ENCODE measurements at places on chromosomes 6 and 20.
A peak's percentile ranks its signal among the peaks of the same experiment; 100 is the strongest.

DNA sequence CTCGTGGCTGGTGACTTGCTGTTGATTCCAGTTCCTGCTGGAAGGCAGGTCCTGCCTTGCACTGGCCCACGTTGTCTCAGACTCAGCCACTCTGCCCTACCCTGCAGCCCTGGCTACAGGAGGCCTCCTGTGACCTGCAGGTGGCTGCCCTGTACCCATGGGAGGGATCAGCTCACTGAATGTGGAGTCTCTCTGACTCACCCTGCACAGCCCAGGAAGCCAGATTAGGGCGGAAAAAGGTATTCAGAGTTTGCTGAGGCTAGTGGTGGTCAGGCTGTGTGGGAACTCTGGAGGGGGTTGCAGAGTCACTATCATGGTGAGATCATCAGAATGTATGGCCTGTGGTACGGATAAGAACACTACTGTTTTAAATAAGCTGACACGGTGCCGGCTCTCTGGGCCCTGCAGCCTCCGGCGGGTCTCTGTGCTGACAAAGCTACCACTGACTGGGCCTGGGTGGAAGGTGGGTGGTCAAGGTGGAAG lies 24.7 kb upstream of the PYGB start:
- no peak for DNase-seq

DNA sequence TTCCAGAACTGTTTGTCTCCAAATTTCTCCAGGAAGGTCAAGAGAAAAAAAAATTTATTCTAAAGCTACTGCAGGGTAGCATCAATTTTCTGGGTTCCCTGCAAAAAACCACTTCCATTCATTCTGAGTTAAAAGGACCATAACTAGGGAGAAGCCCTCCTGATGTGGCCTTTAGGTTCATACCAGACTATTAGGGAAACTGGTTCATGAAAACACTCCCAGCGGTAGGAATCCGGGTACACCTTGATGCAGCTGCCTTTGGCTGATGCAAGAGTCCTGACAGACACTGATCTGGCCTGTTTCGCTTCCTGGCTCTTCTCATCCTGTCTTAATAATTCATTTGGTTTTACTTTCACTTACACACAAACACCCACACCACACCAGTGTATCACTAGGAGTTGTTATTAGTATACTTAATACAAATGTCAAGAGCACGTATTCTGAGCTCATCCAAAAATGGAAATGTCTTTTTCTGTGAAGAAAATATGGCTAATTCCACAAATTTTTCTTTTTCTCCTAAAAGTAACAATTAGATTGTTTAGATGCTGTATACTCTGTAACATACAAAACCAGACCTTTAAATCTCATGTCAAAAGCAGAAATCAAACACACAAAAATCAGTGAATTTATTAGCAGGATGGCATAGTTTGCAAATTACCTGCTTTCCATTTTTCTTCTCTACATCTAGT lies 38.4 kb upstream of the ARHGAP18 start:
- no peak for DNase-seq

- no peak for DNase-seq
These were observed 178.0 kb upstream of the SGK1 start for GRCh38 chr6:134495890-134496248.

DNA sequence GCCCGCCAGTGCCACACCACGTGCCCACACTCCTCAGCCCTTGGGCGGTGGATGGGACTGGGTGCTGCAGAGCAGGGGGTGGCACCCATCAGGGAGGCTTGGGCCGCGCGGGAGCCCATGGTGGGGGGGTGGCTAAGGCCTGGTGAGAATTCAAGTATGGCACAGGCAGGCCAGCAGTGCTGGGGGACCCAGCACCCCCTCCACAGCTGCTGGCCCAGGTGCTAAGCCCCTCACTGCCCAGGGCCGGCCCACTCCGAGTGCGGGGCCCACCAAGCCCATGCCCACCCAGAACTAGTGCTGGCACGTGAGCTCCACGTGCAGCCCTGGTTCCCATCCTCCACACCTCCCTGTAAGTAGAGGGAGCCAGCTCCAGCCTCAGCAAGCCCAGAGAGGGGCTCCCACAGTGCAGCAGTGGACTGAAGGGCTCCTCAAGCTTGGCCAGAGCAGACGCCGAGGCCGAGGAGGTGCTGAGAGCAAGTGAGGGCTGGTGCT lies 1091.1 kb upstream of the GJE1 start:
- no peak for DNase-seq

GRCh38 chr6:83368577-83368976 lies 62.3 kb downstream of the ME1 start:
- no peak for DNase-seq

DNA sequence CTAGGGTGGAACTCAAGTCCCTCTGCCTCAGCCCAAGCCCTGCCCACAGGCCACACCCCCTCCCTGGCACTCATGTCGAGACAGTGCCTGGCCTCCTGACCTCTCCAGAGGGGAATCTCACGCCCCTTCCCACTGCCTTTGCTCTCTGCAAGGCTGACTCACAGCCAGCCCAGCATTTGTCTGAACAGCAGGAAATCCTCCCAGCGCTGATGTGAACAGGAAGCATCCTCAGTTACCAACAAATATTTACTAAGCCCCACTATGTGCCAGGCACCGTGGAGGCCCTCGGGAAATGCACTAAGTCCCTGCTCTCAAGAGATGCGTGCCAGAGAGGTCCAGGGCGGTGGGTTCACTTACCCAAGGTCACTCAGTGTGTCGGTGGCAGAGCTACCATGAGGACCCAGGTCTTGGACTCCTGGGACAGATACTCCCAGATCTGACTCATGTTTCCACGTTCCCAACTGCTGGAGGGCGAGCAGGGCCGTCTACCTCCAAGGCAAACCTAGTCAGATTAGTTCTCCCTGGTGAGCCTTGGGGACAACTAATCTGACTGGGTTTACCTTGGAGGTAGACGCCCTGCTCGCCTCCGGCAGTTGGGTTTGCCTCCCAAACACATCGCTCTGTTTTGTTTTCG lies 7.8 kb downstream of the ADA start:
- DNase-seq, result peak; percentile 83

- DNase-seq, result no peak
These were observed 27.9 kb downstream of the ADTRP start for GRCh38 chr6:11750682-11751081.

DNA sequence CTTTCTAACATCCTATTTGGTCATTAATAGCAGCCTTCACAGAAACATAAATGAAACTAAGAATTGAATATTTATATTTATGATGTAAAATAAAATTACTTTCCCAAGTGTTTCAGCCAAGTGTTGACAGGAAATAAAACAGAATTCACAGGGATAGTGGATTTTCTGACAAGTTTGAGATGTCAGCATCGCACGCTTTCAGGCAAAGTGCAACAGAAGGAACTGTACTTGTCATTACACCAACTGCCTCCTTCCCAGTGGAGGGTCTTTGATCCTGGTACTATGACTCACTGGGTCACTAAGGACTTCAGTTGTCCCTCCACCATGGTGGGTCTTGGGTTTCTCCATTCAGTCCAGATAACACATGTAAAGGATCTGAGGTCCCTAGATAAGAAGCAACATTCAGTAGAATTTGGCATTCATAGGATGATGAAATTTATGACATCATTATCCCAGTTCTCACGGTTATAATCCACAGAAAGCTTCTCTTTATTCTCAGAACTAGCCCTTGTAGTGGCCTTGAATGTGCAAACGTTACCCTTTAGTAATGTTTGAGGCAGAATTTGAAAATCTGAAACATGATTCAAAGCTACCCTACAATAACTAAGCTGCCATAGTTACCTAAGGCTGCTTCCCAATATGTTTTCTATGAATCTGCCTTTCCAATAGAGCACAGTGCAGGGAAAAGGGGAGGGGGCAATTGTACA lies 3.8 kb upstream of the TNFAIP3 start:
- no peak for DNase-seq

- DNase-seq, result no peak
These were observed 107.7 kb upstream of the PHACTR1 start for GRCh38 chr6:12608874-12609273.

DNA sequence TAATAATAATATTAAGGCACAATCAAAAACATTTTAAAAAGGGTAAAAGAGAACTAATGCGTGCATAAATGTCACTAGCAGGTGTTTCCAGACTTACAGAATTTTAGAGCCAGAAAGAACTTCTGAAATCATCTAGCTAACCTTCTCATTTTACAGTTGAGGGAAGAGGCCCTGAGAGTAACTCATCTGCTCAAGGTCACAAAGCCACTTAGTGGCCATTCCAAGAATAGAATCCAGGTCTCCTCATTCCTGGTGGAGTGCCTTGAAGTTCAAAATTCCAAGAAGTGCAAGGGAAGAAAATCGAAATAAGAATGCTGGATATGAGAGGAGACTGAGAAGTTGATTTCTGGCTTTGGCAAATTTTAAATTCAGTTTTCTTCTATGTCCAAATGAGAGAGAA lies 3.2 kb upstream of the KIAA0408 start:
- no peak for DNase-seq

- no peak for DNase-seq
These were observed 32.4 kb upstream of the AAR2 start for GRCh38 chr20:36203861-36204260.

DNA sequence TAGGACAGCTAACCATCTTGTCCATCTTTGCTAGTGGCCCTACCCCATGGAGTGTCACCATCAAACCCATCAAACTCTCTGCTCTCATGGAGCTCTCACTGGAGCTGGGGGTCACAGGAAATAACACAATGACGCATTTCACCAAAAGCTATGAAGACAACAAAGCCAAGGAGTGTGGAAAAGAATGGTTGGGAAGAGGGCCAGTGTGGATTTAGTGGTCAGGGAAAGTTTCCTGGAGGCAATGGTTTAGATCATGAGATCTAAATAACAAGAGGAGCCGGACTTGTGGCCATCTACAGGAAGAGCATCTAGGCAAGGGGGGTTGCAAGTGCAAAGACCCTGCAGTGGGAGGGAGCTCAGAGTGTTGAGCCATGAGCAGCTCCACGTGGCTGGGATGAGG lies 189.5 kb downstream of the BMP7 start:
- no peak for DNase-seq

DNA sequence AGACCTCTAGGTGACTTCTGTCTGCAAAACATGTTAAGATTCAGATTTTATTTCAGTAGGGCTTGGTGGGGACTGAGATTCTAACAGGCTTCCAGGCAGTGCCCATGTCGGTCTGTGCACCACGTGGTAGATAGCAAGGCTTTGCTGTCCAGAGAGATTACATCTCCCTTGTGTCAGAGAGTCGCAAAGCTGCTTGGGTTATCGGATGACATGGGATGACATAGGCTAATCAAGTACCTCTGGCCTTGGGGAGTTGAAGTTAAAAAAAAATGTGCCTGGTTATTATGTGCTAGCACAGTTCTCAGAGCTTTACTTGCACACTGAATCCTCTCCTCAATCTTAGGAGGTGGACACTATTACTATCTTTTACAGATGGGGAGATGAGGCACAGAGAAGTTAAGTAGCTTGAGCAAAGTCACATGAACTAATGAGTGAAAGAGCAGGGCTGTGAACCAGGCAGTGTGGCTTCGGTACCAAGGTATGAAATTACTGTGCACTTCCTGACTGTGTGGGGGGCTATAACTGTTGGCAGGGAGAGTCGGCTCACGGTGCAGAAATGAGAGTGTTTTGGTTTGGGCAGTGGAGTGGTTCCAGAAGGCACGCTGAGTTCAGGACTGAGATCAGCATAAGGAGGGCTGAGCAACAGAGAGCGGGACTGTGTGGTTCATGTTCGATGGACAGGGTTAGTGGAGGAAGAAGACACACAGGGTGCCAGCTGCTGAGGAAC lies 41.1 kb downstream of the FARS2 start:
- DNase-seq, result no peak

GRCh38 chr20:57881466-57882385 lies 171.9 kb upstream of the PMEPA1 start:
- DNase-seq, result peak; percentile 38

GRCh38 chr6:41645007-41645618 lies 6.8 kb downstream of the MDFI start:
- peak; percentile 35 for DNase-seq

- DNase-seq, result no peak
These were observed 189.2 kb upstream of the AGPAT4 start for GRCh38 chr6:161463071-161463470.

DNA sequence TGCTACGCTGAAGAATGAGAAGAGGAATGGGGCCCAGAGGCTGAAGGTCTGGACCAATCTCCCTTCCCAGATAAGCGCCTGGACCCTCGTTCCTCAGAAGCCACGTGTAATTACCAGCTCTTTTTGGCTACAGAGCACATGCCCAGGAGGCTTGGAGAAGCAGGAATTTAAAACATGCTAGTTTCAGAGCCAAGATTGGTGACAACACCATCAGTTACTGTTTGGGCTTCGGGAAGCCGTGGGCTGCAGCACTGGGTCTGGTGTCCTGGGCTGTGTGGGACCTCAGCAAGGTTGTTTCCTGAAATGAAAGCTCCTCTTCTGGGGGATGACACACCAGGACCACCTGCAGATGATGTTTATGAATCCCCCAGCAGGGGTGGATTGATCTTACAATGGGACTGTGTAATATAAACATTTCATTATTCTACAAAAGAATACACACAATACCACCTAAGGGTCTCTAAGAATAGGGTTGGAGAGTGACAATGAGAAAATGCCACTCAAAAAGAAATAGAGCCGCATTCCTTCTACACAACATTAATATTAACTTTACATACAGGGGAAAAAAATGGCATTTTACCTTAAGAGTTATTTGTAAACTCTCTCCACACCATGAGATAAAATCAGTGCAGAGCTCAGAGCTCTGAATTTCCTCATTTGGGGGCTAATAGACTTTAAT lies 207.8 kb upstream of the FOXQ1 start:
- DNase-seq, result no peak

All from sigmoid colon (tissue), 7 donors.